ENCODE measurements at places on chromosomes 2 and 18.

DNA sequence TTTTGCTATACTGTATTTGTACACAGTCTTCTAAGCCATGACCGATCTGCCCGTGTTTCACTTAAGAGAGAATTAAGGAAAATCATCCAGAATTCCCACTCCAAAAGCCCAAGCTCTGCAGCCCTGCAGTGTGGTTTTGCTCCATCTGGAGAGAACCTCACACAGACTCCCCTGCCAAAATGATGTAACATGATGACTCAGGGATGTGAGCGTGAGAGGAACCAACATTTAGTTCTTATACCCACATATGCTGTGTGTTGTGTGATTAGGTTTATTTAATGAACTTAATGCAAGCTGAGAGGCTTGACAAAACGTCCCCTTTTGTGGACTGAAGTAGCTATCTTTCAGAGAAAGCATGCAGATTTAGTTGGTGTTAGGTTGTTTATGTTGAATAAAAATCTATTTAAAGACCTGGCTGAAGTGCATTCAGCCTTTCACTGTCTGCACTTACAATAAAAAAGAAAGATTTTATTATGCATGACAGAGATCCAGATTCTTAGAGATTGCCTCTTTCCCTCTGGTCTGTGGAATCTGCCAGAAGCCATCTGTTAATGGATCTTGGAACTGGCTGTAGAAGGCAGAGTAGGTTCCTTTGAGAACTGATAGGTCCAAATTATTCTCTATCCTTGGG lies 6.3 kb downstream of the RAB12 start:
- no peak for DNase-seq

DNA sequence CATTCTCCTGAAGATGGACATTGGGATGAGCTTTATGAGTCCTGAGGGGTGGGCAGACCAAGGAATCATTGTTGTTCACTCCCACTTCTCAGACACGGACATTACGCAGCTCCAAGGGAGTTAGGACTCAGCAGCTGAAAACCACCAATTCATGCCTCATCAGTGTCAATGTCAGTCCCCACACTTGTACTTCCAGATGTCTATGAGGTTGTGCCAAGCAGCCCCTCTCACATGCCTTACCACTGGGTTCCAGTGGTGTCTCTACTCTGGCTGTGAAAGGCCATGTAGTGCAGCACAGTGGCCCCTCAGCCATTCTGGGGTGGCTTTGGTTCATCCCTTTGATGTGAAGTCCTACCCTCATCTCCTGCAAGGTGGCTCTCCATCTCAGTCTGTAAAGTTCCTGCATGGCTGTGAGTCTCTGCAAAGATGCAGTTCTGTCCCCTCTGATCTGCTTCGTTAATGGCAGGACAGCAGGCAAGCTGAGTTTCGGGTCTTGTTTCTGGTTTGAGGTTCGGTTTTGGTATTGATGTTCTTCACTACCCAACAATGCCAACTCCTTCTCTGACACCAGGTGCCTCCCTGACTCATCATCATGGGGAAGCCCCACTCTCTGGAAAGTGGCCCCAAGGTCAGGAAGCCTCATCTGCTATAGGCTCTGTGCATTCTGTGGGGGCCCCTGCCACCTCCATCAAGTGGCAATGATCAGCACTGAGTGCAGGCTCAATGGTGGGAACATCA lies 14.0 kb upstream of the COL6A3 start:
- DNase-seq = no peak

GRCh38 chr2:10550206-10551001 lies 102.3 kb upstream of the ODC1 start:
- DNase-seq = no peak

DNA sequence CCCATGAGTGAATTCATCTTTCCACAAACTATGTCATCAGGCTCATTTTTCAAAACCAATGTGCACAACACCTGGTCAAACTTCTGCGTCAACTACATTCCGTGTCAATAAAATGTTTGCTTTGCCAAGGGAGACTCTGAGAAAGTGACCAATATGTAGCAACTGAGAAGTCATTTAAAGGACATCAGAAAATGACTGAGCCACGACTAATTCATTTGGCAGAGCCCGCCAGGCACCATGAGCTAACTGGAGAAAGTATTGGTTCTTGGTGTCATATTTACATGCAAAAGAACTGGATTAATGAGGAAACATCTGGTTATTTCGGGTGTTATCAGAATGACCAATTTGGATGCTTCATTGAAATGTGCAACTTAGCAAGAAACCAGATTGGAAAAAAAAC lies 7.2 kb downstream of the RND3 start:
- DNase-seq = no peak

DNA sequence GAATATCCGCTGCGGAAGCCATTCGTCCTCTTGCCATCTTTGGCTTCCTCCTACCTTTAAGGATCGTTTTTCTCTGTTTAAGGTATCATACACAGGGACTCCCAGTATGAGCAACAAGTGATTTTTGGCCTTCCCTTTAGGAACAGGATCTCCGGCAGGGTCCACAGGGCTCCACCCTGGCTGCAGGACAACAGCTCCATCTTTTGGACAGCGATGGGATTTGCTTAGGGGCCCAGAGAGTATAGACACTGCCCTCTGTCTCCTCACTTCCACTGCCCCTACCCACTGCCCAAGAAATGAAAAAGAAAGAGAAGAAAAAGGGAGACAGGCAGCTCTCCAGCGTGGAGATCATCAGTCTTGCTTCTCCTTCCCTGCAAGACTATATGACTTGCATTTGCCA lies 224.5 kb downstream of the UXS1 start:
- no peak for DNase-seq

DNA sequence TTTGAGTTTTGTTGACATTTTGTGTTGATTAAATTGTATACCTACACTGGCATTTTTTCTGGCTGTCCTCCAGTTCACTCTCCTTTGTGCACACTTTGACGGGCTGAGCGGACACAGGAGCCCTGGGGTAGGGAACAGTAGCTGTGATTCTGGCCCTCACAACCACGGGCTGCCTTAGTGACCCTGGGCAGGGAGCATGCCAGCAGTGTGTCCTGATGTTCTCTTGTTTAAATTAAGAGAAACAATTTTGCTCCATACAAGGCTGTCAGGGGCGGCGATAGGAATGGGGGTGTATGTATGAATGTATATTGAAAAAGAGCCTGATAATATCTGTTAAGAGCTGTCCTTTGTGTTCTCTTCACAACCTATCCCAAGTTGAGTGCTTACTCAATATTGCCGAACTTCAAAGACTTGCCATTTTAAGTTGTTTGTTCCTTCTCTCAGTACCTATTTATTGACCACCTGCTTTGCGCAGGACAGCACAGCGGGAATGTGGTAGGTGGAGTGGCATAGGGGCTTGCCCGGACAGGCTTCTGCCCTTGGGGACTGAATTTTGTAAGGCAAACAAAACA lies 103.7 kb upstream of the EML6 start:
- DNase-seq = no peak

GRCh38 chr2:68737711-68738110 lies 3.1 kb downstream of the ARHGAP25 start:
- DNase-seq = no peak

DNA sequence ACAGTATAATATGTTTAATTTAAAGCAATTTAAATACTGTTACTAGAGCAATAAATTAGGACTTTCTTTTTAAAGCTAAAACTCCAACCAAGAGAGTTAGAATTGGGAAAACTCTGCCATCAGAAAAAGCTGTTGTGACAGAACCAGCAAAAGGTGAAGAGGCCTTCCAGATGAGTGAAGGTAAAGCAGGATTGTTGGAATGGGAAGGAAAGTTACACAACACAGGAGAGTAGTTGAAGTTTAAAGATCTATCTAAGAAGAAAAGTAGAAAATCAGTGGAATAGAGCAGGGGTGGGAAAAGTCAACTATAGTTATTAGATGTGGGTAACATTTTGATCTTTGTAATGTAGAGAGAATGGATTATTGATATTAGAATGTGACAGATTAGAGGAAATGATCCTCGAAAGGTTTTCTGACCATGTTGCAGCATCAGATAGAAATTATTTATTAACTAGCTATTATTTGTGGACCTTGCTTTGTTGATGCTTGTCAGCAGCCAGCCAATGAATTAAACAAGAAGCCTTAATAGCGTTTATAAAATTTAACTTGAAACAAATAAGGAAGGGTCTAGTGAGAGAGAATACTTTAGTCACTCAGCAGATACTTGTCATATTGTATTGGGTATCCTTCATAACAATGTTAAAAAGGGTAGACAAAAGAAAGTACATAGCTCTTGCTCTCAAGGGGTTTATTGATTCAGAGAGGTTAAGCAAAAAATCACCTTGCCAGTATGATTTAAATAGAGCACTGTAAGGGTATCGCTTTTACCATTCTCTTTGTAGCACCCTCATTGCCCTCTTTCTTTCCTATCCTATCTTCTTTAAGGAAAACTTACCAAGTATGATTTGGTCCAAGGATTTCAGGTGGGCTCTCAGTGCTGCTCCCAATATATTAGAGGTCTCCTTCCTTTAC lies 24.6 kb upstream of the DYSF start:
- no peak for DNase-seq

- DNase-seq = no peak
Observed at GRCh38 chr2:60629305-60629662, 75.8 kb upstream of the BCL11A start.

- no peak for DNase-seq
Observed at GRCh38 chr2:37189452-37190153, 1.1 kb upstream of the SULT6B1 start.

Measured in esophagus squamous epithelium (tissue), 5 donors.